Natural killer cell (primary cell): ENCODE measurements at places on chromosomes 5 and 9.

GRCh38 chr5:96067251-96067650 lies 105.6 kb upstream of the ELL2 start:
- no peak for DNase-seq

GRCh38 chr5:62042007-62042406 lies 264.0 kb upstream of the KIF2A start:
- DNase-seq = no peak

DNA sequence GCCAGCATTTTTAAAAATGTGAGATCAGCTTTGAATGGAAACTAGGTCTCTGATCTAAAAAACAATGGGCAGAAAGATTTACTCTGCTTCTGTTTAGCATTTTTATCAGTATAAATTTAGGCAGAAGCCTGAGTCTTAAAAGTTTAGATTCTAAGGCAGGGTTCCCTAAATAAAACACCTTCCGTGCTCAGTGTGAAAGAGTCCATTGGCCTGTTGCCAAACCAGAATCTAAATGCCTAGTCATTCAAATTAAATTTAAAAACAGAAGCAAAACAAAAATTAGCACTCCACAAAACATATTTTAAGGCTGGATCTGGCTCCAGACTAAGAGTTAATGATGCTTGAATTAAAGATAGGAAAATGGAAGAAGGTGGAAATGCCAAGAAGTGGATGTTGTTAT lies 4.5 kb downstream of the TYRP1 start:
- DNase-seq = no peak

- no peak for DNase-seq
Measured at GRCh38 chr9:135240871-135241311, 153.4 kb downstream of the OLFM1 start.

GRCh38 chr5:174292348-174292747 lies 246.8 kb downstream of the NSG2 start:
- DNase-seq = no peak

DNA sequence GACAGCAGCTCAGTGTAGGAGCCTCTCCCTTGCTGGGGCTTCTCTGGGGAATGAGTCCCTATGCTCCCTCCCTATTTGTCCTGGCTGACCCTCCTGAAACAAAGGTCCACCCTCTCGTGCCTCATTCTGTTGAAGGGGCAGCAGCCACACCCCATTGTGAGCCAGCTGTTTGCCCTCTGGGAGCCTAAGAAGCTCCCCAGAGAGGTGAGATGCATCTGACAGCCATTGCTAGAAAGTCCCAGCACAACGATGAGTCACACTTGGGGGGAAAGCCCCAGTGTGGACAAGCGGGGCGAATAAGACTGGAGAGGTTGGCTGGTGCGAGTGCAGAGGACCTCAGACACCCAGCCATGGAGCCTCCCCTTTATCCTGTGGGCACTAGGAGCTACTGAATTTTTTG lies 101.4 kb downstream of the PPARGC1B start:
- DNase-seq = peak; percentile 6

- peak; percentile 22 for DNase-seq
Measured at GRCh38 chr9:114754581-114754980, 51.3 kb downstream of the TNFSF15 start.

DNA sequence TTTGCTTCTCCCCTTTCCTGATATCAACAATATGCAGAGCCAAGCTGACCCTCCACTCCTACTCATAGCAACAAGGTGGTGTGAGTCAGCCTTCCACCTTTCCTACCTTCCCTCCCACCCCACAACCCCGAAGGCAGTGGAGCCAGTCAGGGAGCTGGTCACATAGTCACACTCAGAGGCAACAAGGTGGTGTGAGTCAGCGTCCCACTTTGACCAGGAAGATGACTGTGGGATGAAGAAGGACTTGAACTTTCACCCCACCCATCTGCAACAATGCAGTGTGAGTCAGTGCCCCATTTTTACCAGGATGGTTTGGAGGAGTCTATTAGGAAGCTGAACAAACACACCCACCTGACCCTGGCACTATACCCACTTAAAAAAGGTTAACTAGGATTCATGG lies 30.1 kb upstream of the ZNF782 start:
- DNase-seq = no peak

DNA sequence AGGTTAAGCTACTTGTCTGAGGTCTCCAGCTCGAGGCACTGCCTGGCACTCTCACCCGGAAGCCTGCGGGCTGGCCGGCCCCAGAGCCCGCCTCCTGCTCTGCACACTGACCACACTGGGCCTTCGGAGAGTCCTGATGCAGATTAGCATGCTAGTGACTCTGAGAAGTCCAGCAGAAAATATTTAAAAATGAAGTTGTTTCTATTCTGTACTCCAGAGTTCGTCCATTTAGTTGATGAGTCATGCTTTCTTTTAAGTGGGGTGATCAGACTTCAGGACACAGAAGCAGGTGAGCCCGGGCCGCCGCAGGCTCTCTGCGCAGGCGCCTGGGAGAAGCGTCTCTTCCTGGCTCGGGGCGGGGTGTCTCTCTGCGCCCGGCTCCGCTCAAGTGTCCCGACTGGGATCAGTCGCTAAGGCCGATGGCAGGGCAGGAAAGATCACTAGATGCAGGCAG lies 32.5 kb downstream of the FAM240B start:
- peak; percentile 29 for DNase-seq

GRCh38 chr5:17817990-17818389 lies 183.7 kb downstream of the TAF11L14 start:
- DNase-seq = no peak

- DNase-seq = no peak
Measured at GRCh38 chr9:24731754-24732153, 186.1 kb upstream of the IZUMO3 start.

GRCh38 chr9:83535736-83536135 lies 2.5 kb downstream of the FRMD3 start:
- DNase-seq = no peak

GRCh38 chr5:44911501-44911900 lies 102.8 kb downstream of the MRPS30 start:
- DNase-seq = no peak

DNA sequence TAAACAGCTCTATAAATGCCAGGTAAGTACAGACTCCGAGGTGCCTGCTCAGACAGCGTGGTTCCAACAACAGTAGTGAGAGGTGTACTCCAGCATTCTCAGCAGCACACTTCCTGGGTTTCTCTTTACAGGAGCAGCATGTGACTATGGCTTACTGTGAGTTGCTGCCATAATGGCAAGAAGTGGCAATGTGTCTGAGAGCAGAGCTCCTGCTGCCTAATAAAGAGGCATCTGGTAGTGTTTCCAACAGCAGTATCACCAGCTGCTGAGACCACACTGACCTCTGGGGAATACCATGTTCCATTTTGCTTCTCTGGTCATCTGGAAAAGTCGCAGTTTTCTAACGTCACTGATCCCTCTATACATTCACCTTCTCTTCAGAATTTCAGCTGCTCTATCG lies 398.2 kb downstream of the SLCO4C1 start:
- DNase-seq = no peak

GRCh38 chr5:79508354-79508753 lies 5.6 kb downstream of the HOMER1 start:
- no peak for DNase-seq

DNA sequence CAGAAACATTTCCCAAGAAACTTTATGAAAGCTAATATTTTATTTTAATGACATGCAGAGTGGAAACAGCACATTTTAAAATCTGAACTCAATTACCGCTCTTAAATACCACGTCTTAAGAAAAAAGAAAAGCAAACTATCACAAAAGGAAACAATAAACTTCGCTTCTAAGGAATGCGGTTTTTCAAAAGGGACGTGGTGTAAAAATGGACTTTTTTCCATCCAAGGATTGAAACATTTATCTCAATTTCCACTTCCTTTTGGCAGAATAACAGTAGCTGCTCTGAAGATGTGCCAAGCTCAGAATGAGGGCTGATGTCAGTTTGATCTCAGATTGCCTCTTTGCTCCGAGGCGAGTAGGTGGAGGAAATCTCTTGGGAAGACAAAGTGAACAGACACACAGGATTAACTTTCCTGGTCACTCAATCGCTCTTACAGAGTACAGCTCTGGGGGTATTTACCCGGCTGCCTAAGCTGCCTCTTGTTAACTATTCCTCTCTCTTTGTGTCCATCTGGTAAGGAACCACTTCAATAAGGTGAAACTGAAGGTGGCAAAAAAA lies 158.5 kb downstream of the TRPM6 start:
- DNase-seq = no peak

GRCh38 chr9:81074221-81074620 lies 615.1 kb downstream of the TLE1 start:
- no peak for DNase-seq

- no peak for DNase-seq
Measured at GRCh38 chr5:124986667-124987066, 240.2 kb upstream of the ZNF608 start.

DNA sequence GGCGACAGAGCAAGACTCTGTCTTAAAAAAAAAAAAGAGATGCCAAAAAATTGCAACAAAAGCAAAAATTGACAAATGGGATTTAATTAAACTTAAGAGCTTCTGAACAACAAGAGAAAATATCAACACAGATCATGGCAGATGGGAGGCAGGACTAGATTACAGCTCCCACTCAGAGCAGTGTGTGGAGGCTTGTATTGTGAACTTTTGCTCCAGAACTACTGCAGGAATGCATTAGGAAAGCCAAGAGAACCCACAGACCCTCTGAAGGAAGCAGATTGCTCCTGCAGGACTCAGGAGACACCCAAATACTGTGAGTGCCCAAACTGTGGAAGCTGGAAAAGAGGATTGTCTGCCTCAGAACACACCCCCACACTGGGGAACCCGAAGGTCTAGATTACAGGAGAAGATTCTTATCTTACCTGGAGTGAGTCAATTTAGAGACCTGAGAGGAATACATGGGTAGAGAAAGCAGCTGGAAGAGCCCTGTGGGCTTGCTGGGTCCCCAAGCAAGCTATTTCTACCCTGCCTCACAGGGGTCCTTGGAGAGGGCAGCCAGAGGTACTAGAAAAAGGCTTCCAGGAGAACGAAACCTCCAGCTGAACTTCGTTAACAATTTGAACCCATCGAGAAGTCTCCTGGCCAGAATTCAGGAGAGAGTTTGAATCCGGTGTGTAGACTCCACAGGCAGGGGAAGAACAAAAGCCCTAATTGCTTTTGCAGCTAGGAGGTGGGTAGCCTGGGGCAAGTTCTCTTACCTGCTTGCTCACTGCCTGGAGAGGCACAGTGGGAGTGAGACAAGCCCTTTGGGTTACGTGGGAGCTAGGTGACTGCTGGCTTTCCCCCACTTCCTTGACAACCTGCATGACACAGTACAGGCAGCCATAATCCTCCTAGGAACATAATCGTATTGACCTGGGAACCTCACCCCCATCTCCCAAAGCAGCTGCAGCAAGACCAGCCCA lies 593.4 kb upstream of the RGMB start:
- DNase-seq = no peak

GRCh38 chr5:59842999-59843398 lies 50.5 kb downstream of the PDE4D start:
- DNase-seq = no peak

DNA sequence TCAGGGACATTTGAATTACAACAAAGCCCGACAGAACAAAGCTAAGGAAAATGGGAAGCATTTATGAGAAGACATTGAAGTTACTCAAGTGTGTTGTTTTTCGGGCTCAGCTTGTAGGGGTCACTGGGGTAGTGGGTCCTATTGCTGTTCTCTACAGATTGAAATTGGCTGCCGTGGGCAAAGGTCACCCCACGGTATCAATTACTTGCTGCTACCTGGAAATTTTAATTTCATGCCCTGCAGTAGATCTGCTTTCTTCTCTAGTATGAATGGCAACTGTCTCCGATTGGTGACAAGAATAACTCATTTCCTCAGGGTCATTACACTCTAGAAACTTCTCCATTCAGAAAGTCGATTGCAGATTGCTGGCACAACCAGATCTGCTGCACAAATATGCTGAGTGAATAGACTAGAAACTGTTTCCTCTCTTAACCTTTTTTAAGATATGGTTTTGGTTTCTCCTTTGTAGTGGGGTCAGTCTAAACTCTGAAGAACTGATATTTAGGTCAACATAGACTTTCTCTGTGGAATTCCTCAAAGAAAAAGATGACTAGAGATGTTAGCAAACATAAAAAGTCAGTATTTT lies 454.1 kb downstream of the ARHGEF28 start:
- DNase-seq = no peak

DNA sequence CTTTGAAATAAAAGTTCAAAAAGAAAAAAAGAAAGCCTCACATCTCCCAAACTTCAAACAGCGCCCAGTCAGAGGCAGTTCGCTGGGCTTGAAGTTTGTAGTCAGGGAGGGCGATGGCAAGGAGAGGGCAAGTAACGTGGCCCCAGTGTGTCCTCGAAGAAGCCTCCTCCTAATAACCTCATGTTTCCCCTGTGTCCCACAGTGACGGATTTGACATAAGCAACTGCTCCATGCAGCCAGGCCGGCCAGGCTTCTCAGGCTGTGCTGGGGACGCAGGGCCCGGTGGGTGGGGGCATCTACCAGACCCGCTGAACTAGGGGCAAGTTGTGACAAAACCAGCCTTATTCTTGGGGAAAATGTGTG lies 172.2 kb downstream of the ERCC6L2 start:
- DNase-seq = no peak

DNA sequence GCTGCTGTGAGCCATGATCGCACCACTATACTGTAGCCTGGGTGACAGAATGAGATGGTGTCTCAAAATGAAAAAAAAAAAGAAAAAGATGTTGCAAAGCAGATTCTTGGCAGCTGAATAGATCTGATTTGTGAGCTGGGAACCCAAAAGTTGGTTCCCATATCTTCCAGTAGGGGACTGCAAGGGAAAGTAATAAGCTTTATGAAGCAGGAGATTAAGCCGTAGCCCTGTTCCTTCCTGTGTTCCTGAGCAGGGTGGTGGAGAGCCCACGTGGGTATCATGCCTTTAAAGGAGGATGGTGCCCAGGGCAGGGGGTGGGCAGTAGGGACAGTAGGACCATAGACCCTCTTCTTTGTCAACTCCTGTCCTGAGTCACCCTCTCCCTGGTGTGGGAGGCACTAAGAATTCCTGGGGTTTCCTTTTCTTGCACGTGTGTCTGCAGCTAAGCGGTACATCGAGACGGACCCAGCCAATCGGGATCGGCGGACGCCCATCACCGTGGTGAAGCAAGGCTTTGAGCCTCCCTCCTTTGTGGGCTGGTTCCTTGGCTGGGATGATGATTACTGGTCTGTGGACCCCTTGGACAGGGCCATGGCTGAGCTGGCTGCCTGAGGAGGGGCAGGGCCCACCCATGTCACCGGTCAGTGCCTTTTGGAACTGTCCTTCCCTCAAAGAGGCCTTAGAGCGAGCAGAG lies 37.9 kb downstream of the STOM start:
- no peak for DNase-seq
